Smooth muscle cell of the brain vasculature (primary cell): ENCODE measurements at places on chromosomes 11 and 22.
A peak's percentile ranks its signal among the peaks of the same experiment; 100 is the strongest.

DNA sequence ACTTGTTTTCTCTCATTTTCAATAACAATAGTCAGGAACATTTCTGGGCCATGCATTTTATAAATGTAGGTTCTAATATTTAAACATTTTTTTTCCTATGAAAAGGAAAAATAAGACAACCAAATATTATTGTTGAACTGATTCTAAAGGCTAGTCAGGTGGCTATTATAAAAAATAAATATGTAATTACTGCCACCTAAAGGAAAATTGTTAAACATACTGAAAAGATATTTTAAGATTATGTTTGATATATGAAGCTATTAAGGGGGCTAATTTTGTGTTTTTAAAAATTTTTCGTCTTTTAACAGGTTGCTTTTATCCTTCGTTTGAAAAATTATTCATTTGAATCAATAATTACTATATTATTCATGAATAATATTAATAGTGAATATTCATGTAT, 62.2 kb upstream of the FDX1 start:
- no peak for DNase-seq

DNA sequence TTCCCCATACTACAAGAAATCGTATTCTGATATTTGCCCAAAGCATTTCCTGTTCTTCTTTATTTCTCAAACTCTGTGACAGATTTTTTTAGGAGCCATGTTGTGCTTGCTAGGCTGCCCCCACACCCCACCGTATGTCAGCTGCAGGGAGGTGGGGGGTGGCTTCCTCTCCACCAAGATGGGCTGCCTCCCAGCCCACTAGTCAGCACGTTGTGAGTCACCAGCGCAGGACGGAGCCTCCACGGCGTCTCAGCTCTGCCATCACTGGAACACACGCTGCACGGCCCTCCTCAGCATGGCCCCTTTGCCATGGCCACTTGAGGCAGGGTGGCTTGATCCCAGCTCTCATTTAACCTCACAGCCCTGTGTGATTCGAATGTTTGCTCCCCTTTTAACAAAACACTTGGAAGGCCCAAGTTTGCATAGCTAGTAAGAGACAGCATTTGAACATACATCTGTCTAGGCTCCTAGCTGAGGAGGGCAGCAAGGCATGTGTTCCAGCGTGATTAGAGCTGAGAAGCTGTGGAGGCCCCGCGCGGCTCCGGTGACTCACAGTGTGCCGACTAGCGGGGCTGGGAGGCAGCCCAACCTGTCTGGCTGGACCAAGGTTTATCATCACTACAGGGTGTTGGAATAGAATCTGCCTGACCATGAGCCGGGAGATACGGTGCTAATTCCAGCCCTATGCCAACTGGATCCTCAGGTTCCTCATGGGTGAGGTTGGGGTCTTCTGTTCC, 180.7 kb upstream of the NCAM1 start:
- no peak for DNase-seq

DNA sequence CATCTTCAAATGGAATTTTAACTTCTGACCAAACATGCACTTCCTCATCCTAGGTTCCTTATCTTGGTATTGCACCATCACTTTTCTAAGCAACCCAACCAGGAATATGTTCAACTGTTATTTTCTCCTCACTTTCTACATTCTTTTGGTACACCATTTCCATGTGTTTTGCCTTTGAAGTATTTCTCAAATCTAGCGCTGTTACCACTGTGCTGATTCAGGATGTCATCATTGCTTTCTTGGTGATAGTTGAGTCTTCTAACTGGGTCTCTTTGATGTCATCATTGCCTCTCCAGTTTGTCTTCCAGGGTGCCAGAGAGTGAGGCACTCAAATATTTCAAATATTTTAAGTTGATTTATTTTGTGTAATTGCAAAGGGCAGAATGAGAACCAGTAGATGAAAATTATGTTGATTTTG, 47.5 kb downstream of the HORMAD2 start:
- DNase-seq: no peak

DNA sequence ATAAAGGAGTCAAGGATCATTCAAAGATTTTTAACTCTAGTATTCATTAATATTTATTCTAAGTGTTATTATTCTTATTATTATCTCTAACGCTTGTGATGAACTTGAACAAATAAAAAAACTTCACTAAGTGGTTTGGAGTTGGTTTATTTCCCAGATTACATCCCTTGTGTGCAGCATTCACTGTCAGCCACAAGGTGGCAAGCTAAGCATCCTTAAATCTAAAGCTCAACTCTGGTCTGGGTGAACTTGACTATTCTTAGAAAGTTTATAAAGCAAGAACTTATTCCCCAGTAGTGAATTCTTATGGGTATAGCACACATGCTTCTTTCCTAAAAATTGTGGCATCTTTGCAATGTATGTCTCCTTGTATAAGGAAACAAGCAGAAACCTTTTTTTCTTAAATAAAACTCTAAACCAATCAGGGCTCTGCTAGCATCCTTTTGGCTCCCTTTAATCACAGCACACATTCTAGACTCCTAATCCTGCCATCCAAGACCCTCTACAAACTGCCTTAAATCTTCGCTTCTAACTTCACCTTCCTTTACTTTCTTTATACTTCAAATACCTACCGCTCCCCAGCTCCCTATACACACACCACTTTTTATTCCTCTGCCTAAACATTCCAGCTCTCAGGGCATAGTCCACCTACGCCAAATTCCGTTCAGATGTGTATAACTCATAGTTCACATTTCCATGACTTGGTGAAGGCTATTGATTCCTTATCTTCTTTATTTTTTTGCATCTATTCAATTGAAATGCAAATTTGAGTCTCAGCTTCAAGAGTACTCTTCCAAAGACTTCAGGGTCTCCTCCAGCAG, 1068.8 kb downstream of the DLG2 start:
- DNase-seq: peak; percentile 6

DNA sequence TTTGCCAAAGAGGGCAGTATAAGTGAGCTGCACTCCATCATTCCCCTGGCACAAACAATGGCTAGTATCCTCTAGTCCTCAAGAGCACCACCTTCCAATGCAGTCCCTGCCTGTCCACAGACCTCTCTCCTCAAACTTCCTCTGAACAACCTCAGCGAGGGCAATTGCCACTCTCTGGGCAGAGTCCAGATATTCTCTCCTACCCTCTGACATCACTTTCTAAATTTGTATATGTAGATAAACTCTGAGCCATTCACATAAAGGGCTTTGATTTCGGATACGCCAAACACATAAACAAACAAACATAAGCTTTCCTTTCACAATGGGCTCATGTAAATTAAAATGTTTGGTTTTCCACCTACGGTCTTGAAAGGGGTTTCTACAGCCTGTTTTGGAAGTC, 3.0 kb upstream of the SLC43A3 start:
- no peak for DNase-seq

- DNase-seq: no peak
Observed at GRCh38 chr11:5928811-5929210, 13.2 kb upstream of the OR56A3 start.
